Aorta (tissue), 5 donors: ENCODE measurements at places on chromosomes 5 and 9. TPM values are rescaled to one million over a fixed set of nuclear protein-coding genes. Genes with fewer than 3 reads are reported as not detected.

LSM11 gene
- 5.2 TPM for total RNA-seq

WNK2 gene
- total RNA-seq: 3.7 TPM

ENTR1 gene
- total RNA-seq: 39.0 TPM

LCN12 gene
- 1.6 TPM for total RNA-seq

TCF7 gene
- 1.6 TPM for total RNA-seq

CCL21 gene
- total RNA-seq: 29.1 TPM

PCDHA1 gene
- not detected for total RNA-seq

PCDHGB5 gene
- total RNA-seq: 18.2 TPM

TUT7 gene
- 27.9 TPM for total RNA-seq

ACER2 gene
- 11.2 TPM for total RNA-seq

NMUR2 gene
- total RNA-seq: not detected

UBQLN1 gene
- total RNA-seq: 93.1 TPM

DNA sequence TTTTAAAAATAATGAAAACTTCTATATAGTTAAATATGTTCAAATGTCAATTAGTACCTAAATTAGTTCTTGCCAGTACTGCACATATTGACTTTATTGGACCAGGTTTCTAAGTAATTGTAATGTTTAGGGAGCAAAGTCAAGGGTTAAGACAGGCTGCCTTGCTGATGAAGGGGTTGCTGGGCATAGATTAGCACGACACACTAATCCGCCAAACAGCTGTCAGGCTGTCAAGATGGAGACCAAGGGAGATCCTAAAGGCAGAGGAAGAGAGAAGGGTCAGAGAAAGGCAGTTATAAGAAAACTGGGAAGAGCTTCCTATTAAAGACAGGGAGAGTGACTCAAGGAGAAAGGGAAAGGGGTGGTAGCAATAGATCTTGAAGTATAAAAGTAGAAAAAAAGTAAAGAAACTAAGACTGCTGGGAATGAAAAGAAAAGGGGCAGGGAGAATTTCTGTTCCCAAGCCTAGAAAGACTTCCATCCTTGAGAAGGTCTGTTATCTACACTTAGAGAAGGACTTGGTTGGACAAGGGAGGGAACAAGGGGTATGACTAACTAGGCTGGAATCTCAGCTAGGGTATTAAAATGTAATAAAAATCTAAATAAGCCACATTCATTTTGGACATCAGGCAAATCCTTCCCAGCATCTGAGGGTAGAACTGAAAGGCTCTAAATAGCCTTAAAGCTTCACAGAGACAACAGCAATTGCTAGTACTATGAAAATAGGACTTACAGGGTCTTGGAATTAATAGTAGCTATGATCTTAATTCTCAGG lies 188.7 kb downstream of the FBXL17 start:
- DNase-seq: no peak
- peak overlapping the region; percentile 70 for H3K27ac ChIP-seq

GRCh38 chr5:78504704-78505677 lies 143.6 kb downstream of the LHFPL2 start:
- no peak overlapping the region for H3K4me3 ChIP-seq
- H3K36me3 ChIP-seq: no peaks in the 10 kb centered on the region
- no peaks in the 10 kb centered on the region for H3K27me3 ChIP-seq
- peaks cover 4% of the 10 kb centered on the region for H3K4me1 ChIP-seq

GRCh38 chr5:72244862-72245371 lies 75.1 kb downstream of the MRPS27 start:
- H3K4me3 ChIP-seq: no peak overlapping the region
- peak overlapping the region; percentile 98 for H3K27ac ChIP-seq
- H3K36me3 ChIP-seq: no peaks in the 10 kb centered on the region
- DNase-seq: no peak

DNA sequence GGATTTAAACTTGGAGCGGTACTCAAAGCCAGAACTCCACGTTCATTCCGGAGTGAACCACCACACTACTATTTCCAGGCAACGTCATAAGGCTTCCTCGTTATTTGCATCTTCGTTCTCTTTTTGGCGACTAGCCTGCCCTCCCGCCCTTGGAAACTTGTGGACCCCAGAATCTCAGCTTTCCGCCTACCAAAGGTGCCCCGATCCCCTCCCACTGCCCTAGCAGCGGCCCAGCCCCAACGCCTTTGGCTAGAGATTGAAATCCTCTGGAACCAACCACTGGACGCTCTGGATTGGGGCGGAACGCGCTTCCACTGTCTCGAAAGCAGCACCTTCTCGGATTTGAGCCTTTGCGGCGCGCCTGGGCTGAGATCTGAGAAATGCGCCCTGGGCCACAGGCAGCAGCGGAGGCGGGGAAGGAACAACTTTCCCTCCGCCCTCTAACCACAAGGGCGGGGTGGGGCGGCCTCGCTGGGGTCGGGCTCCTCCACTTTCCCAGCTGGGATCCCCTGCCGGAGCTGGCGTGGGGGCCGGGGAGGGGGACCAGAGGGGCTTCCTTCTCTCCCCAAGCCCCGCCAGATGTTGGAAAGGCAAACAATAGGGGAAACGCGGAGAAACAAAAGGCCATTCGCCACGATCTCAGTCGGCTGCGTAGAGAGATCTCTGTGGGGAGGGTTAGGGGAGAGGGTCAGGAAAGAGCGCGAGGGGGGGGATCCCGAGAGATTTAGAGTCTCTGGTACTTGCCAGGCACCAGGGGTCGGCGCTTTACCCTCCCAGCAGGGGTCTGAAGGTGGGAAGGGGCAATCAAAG lies 1.3 kb downstream of the MOB3B start:
- peak overlapping the region; percentile 87 for H3K4me3 ChIP-seq
- H3K27me3 ChIP-seq: no peaks in the 10 kb centered on the region
- peak; percentile 93 for DNase-seq
- no peaks in the 10 kb centered on the region for H3K4me1 ChIP-seq
- no peaks in the 10 kb centered on the region for H3K36me3 ChIP-seq

GRCh38 chr5:139985733-139986132 lies 57.4 kb downstream of the NRG2 start:
- DNase-seq: no peak
- H3K4me1 ChIP-seq: no peaks in the 10 kb centered on the region
- H3K4me3 ChIP-seq: no peak overlapping the region
- H3K27me3 ChIP-seq: no peaks in the 10 kb centered on the region

GRCh38 chr9:26193237-26193636 lies 515.0 kb upstream of the TUSC1 start:
- no peaks in the 10 kb centered on the region for H3K36me3 ChIP-seq
- no peak overlapping the region for H3K4me3 ChIP-seq
- H3K4me1 ChIP-seq: no peaks in the 10 kb centered on the region
- no peaks in the 10 kb centered on the region for H3K27me3 ChIP-seq
- H3K27ac ChIP-seq: no peak overlapping the region

- peak overlapping the region; percentile 4 for H3K27ac ChIP-seq
- peak; percentile 92 for DNase-seq
Observed at GRCh38 chr9:130860458-130861316, 25.6 kb downstream of the ABL1 start.

GRCh38 chr5:95962475-95962773 lies 773 bp upstream of the ELL2 start:
- H3K4me1 ChIP-seq: no peaks in the 10 kb centered on the region
- no peaks in the 10 kb centered on the region for H3K27me3 ChIP-seq
- no peak overlapping the region for H3K4me3 ChIP-seq
- no peak for DNase-seq
- H3K27ac ChIP-seq: peak overlapping the region; percentile 79

- no peak overlapping the region for H3K27ac ChIP-seq
- H3K4me1 ChIP-seq: no peaks in the 10 kb centered on the region
- no peaks in the 10 kb centered on the region for H3K27me3 ChIP-seq
- no peaks in the 10 kb centered on the region for H3K36me3 ChIP-seq
- DNase-seq: peak; percentile 60
- no peak overlapping the region for H3K4me3 ChIP-seq
Observed at GRCh38 chr5:147857302-147858129, 21.0 kb upstream of the SCGB3A2 start.

DNA sequence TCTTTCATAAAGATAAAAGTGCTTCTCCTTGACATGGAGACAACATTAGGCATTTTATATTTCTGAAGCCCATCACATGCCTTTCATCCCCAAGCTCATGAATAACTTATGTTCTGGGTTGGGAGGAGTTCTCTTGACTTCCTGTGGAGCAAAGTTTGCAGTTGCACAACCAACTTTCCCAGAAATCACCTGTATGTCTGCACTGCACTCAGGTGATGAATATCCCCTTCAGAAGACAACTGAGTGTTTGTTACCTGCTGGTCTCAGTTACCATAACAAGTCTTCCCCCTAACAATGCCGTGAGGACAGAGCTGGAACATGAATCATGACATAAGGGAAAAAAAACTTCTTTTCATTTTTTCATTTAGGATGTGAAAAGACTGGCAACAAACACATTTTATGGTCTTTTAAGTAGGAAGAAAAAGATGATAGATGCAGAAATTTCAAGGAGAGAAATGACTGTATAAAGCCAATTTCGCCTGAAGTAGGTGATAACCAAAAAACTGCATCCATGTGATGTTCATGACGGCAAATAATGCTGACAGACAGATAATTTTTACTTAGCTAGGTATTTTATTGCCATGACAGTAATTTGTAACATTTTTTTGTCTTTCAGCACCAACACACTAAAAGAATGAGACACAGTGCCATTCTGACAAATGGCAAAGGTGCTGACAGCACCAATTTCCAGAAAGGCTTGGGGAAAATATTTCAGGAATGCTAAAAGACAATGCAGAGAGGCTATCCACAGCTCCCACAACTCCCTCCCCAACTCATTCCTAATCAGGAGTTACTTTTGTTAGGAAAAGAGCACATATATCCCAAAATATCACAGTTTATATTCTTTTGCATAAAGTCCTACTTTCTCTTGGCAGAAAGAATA lies 656.3 kb downstream of the PRELID2 start:
- H3K36me3 ChIP-seq: no peaks in the 10 kb centered on the region
- no peak overlapping the region for H3K4me3 ChIP-seq
- H3K27ac ChIP-seq: no peak overlapping the region
- DNase-seq: no peak

DNA sequence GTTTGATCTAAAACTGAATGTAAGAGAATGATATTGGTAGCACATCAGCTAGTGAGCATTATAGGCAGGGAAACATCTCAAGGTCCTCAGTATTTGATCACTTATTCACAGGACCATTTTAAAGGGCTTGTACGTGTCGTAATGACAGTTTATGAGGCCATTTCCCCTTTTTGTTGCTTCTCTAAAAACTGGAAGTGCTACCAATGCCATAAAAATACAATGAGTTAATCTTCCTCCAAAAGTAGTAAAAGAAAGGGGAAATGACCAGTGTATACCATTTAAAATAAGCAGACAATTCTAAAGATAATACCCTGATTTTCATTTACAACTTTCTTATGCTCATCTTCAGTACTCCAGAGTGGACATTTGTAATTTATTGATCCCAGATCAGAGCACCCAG lies 285.8 kb upstream of the PCSK5 start:
- H3K4me3 ChIP-seq: no peak overlapping the region
- H3K36me3 ChIP-seq: no peaks in the 10 kb centered on the region
- H3K27ac ChIP-seq: no peak overlapping the region
- DNase-seq: no peak
- H3K27me3 ChIP-seq: no peaks in the 10 kb centered on the region
- no peaks in the 10 kb centered on the region for H3K4me1 ChIP-seq

GRCh38 chr5:176819476-176819875 lies 9.1 kb downstream of the UNC5A start:
- no peak for DNase-seq
- no peaks in the 10 kb centered on the region for H3K27me3 ChIP-seq
- no peaks in the 10 kb centered on the region for H3K4me1 ChIP-seq
- no peak overlapping the region for H3K4me3 ChIP-seq

DNA sequence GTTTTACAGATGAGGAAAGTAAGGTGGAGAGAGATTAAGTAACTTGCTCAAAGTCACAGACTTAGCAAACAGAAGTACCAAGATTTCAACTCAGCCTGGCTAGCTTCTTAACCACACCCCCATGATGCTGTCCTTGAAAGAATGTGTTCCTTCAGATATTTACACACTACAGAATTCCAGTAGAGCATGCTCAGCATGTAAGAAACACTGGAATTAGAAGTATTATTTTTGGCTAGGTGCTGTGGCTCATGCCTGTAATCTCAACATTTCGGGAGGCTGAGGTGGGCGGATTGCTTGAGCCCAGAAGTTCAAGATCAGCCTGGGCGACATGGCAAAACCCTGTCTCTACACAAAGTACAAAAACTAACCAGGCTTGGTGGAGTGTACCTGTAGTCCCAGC lies 142.4 kb downstream of the EDIL3 start:
- H3K4me1 ChIP-seq: no peaks in the 10 kb centered on the region
- no peak overlapping the region for H3K4me3 ChIP-seq
- no peaks in the 10 kb centered on the region for H3K27me3 ChIP-seq
- no peaks in the 10 kb centered on the region for H3K36me3 ChIP-seq
- DNase-seq: no peak
- no peak overlapping the region for H3K27ac ChIP-seq

GRCh38 chr5:42631241-42631640 lies 125.4 kb upstream of the CCDC152 start:
- H3K27ac ChIP-seq: no peak overlapping the region
- H3K36me3 ChIP-seq: peaks cover under 1% of the 10 kb centered on the region
- H3K4me1 ChIP-seq: no peaks in the 10 kb centered on the region
- DNase-seq: no peak
- no peak overlapping the region for H3K4me3 ChIP-seq
- H3K27me3 ChIP-seq: no peaks in the 10 kb centered on the region

DNA sequence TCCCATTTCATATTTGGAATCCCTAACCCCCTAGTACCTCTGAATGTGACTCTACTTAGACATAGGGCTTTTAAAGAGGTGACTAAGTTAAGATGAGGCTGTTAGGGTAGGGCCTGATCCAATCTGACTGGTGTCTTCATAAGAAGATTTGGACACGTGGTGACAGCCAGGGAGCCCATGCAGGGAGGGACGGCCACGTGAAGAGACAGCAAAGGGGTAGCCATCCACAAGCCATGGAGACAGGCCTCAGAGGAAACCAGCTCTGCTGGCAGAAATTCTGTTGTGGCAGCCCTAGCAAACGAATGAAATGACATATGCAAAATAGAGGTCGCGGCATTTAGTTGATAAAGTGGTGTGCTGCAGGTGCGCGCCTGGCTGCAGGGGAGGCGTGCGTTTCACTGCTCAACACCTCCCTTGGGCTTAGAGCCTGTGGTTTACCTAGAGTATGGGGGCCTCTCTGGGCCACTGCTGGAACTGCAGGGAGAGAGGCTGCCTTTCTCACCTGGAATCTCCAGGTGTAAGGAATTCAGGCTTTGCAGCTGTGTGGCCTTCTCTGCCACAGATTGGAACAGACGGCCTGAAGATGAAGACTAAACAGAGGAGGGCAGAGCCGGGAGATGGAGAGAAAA lies 7.1 kb upstream of the AFAP1L1 start:
- H3K27ac ChIP-seq: no peak overlapping the region
- no peaks in the 10 kb centered on the region for H3K4me1 ChIP-seq
- no peaks in the 10 kb centered on the region for H3K36me3 ChIP-seq
- H3K4me3 ChIP-seq: no peak overlapping the region
- DNase-seq: no peak
- H3K27me3 ChIP-seq: no peaks in the 10 kb centered on the region

DNA sequence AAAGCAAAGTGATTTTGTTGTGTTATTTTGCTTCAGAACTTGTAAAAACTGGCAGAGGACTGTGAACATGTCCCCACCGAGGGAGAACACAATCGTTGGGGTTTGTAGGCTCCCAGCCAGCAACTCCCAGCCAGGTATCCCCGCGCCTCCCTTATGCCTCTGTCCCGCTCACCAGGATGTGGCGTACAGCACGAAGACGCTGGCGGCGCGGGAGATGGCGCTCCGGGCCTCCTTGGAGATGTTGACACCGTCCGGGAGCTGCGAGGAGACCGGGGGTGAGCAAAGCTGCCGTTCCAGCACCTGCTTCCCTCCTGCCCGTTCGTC lies 630 bp downstream of the POLE3 start:
- no peak for DNase-seq
- H3K4me3 ChIP-seq: peak overlapping the region; percentile 43
- H3K27ac ChIP-seq: no peak overlapping the region
- no peaks in the 10 kb centered on the region for H3K4me1 ChIP-seq
- H3K36me3 ChIP-seq: no peaks in the 10 kb centered on the region
- no peaks in the 10 kb centered on the region for H3K27me3 ChIP-seq
